ENCODE measurements at places on chromosomes 1 and 21.
A peak's percentile ranks its signal among the peaks of the same experiment; 100 is the strongest.

DNA sequence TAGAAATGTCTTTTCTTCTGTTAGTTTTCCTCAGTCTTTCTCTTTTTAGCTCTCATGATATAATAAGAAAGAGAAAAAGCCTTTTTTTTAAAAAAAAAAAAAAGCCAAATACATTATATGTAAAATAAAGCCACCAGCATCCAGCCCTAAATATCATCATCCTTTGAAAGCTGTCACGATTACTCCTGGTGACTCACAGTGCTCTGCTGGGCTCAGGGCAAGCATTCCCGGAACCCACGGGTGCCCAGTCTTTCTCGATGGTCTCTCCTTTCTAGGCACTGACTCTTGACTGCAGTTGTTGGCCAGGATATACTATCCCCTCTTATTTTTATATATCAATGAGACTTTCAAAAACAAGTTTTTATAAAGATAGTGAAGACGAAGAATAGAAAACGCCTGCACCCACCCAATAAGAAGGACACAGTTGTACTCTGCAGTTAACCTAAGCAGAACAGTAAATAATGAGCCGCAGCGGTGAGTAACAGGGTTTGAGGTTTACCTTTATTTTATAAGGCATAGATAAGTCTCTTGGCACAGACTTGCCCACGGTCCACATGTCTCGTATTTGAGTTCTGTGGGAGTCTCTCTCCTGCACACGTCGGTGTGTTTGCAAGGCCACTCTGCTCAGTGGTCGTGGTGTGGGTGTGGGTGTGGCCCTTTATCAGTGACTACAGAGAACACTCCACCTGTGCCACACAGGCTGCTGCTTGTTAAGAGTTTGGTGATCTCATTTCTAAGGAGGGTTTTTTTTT, 15.7 kb upstream of the MX2 start:
- peak; percentile 74 for DNase-seq

DNA sequence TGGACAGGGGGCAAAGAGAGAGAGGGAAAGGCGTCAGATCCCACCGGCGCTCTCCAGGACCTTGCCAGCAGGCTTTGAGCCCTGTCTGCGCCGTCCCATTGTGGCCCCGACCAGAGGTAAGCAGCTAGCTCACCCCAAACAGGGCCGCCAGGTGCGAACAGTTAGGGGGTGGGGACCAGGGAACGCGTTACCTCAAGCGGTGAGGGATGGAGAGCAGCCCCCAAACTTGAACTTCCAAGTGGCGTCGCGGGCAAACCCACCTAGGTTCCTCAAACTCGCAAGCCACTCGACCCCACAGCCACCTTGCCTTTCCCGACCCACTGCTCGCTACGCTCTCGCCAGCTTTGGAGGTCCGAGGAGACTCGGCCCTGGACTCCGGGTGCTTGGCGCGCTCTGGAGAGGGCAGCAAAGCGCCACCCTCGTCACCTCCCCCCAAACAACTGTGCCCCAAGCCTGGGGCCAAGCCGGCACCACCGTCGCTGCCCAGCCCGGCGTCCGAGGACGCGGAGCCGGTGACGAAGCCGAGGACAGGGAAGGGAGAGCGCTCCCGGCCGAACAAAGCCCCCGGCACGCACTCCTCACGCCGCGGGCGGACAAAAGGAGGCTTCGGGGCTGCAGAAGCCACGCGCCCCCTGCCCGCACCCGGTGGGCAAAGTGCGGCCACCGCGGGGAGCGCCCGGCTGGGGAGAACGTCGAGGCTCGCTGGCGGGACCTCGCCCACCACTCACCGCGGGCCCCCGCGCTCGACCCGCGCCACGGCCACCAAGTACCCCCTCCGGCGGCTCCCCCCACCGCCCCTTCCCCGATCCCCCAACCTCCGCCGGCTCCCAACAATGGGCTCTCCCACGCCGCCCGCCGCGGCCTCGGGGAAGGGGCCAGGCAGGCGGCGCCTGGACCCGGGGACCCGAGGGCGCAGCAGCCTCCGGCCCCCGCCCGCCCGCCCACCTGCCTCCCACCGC, 976 bp downstream of the SSBP3 start:
- peak; percentile 50 for DNase-seq

- DNase-seq: peak; percentile 96
These were observed at the start of gene MRPS21 for GRCh38 chr1:150293433-150294253. TSS of gene MRPS21 (plus strand) at chr1:150293861. CDS start at chr1:150294367, 506 bp downstream.

DNA sequence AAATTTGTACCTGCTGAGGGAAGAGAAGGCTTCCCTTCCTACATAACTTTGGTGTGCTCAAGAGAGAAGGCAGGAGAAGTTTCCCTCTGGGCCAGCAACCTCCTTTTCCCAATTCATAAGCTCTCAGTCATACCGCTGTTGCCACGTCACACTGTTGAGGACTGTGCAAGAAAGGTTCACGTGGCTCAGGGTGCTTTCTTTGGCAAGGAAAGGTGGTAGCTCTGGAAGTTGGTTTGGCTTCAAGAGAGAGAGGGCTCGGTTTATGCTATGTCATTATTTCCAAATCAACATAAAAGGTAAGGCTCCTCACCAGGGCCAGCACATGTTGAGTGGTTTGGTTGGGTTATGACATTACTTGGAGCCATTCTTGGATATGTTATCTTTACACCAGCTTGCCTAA, 77.3 kb downstream of the TNFSF18 start:
- peak; percentile 67 for DNase-seq

- no peak for DNase-seq
These were observed 851.2 kb upstream of the ADAMTS5 start for GRCh38 chr21:27817902-27818623.

- DNase-seq: no peak
These were observed 146.7 kb upstream of the NFIA start for GRCh38 chr1:60935599-60936110.

DNA sequence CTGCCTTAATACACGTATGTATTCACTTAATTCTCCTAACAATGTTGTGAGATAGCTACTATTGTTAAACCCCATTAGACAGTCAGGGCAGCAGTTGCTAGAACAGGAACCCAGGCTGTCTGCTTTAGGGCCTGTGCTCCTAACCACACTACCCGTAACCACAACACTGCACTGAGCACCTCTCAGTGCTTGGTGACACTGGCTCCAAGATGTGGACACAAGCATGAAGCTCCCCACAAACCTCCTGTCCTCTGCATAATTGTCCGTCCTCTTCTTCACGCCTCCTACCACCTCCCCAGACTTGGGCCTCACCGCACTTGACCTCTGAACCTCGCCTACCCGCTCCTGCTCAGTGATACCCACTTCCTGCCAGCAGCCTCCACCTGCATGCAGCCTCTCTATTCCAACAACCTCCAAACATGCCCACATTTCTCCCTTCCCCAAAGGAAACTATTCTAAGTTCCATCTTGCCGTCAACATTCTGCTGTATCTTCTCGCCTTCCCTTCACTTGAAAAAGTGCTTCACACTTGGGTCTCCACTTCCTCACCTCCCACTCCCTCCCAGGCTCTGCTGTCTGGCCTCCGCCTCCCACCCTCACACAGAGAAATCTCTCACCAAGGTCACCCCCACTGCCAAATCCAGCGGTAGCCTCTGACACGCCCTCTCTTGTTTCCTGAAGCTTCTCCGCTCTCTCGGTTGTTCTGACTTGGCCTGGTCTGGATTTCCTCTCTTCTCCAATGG, 14.6 kb upstream of the AHDC1 start:
- DNase-seq: no peak

GRCh38 chr1:77858725-77859124, 29.7 kb upstream of the NEXN start:
- DNase-seq: no peak

GRCh38 chr1:46408356-46409062, 14.4 kb downstream of the FAAH start:
- DNase-seq: no peak

- no peak for DNase-seq
These were observed 692.2 kb downstream of the USP25 start for GRCh38 chr21:16421965-16422364.

DNA sequence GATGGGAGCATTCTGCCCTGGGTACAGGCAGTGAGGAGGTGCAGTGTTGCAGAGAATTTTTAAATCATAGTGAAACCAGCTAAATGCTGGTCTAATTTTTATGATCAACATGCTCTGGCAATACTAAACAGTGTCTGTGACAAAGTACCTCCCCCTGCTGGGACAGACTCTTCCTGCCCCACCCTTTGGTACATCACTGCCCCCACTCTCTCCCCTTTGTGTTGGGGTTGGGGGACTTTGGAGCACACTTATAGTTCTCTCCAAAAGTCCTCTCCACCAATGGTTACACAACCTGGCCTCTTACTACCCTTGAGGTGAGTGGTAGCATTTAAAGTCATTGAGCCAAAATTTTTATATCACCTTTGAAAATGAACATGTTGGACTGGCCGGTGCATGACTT, 48.2 kb upstream of the GUCA2B start:
- DNase-seq: no peak

- DNase-seq: peak; percentile 36
These were observed 55.4 kb downstream of the EPRS1 start for GRCh38 chr1:219990782-219991510.

DNA sequence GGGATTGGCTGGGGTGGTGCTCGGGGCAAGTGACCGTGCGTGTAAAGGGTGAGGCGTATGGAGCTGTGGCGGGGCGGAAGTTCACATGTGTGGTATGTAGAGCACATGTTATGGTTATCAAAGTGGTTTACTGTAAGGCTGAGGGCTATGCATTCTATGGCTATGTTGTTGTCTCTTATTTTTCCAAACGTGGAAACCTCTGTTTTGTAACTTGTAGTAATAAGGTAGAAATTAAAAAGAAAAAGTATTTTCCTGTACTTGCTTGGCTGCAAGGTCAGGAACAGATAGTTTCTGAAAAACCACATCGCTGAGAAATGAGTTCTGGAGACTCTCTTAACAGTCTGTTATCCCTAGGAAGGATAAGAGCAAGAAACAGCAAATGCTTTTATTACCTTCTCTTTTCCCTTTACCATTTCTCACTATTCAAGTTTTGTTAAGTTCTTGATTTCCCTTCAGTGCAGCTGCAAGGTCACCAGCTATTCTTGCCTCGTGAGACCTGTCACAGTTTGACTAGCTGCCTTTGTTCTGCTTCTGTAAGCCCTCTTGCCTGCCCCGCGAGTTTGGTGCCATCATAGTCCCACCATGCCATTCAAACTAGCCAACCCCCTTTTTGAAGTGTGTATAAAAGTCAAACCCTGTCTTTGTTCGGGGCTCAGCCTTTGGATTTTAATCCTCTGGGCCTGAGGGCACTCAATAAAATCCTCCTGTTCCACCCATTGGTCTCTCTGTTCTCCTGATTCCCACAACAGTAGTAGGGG, 9.5 kb downstream of the RNU1-2 start:
- DNase-seq: peak; percentile 93

GRCh38 chr21:21025742-21026141, 27.5 kb downstream of the NCAM2 start:
- DNase-seq: no peak

- DNase-seq: no peak
These were observed 77.4 kb upstream of the MROH9 start for GRCh38 chr1:170857955-170858354.

DNA sequence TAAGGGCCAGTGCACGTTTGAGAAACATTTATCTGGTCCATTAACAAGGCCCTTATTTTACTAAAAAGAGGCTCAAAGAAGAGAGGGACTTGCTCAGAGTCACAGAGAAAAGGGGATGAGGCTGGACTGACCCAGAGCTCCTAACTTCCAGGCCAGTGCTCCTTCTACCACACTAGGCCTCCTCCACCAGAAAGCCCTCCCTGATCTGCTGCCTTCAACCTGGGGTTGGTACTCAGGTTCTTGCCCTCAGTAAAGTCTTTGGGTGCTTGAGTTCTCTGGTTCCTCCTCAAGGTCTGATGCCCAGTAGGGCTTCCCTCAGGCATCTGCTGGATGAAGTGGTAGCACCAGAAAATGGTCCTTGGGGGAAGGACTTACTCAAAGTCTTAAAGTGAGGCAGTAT, 26.0 kb downstream of the TTC39A start:
- DNase-seq: no peak

DNA sequence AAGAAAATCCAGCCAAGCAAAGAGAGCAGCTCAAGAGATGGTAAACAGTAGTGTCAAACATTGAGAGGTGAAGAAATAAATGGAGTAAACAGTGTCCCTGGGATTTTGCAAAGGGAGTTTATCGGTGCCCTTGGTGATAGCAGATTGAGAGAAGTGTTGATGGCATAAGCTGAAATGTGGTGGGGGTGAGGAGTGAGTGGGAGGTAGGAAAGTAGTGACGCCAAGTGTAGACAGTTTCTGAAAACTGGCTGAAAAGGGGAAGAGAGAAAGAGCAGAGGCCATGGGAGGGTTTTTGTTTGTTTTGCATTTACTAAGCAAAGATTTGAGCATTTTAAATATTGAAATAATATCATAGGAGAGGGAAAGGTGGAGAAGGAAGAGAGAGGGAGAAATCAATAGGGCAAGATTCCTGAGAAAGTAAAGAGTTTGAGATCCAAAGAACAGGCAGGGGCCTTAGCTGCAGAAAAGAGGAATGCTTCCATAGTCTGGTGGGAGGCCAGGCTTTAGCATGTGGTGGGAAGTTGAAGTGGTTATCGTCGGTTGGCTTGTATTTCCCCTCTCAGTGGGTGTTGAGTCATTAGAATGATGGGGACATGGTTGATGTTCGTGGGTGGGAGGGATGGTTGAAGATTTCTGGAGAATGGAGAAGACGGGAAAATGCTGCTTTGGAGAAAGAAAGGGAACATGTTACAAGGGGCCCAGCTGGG, 26.8 kb upstream of the RASAL2 start:
- no peak for DNase-seq

DNA sequence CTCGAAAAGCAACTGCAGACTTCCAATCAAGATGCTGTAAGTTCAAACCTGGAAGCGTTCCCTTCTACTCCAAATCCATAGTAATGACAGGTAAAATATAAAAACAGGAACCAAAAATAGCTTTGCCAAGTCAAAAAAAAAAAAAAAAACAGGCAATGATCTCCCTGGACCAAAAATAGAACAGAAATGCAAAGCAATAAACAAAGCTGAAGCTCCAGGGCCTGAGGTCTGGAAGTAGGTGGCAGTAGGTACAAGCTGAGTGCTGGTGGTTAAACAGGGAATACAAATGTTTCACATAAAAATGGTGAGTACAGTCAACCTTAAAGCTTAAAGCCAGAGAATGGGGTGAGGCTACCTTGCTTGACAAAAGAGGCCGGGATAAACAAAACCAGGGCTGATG, 610.8 kb downstream of the SMYD3 start:
- DNase-seq: peak; percentile 12

GRCh38 chr1:96364576-96364975, 357.0 kb upstream of the PTBP2 start:
- peak; percentile 25 for DNase-seq

DNA sequence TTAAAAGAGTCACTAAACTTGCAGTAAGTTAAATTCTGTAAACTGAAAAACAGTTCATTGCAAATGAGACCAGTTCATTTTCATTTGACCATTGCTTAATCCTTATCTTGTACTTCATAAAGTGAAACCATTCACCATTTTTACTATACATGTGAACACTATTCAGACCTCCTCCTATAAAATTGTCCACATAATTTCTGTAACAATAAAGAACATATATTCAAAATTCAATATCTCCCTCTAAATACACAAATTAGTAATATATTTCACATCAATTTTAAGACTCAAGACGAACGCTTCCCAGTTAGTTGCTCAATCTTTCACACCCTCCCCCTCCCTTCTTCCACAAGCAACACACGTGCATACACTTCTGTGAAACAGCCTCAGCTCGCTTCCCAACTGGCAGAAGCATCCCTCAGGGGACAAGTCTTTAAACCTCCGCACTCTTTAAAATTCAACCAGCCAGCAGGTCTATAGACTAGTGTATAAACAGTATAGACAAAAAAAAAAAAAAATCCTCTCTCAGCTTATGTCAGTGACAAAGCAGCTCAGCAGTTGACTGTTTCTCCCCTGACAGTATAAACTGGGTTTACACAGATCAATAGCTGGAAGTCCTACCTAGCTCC, 99.6 kb downstream of the DENND1B start:
- no peak for DNase-seq

- no peak for DNase-seq
These were observed 67.3 kb downstream of the OBSCN start for GRCh38 chr1:228275179-228275429.

Data from M059J (cell line).